Bone marrow (tissue), 2 donors: ENCODE measurements at places on chromosomes 2 and 18.

DNA sequence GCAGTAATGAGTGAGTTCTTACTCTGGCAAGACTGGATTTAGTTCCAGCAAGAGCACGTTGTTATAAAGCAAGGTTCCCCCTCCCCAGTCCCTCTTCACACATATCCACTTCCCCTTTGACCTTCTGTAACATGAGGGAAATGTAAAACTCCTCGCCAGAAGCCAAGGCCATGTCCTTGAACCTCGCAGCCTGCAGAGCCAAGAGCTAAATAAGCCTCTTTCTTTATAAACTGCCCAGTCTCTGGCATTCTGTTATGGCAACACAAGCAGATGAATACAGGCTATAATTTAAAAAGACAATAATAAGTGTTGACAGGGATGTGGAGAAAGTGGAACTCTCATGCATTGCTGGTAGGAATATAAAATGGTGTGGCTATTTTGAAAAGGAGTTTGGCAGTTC lies 60.3 kb downstream of the TLK1 start:
- DNase-seq, result no peak

DNA sequence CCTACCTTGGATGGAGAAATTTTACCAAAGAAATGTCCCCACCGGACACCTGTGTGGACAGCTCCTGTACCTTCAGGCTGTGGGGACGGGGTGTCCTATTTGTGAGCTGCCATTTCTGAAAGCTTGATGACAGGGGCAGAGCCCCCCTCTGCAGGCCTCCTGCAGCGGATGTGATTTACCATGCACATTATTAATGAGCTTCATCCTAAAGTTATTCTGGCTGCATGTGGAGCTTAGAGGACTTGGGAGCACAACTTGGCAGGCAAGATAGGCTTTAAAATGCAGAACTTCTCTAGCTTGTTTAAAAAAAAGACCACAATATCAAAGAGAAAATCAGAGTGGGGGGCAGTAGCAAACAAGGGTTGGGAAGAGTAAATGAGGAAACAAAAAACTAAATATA lies 350.0 kb upstream of the KLHL29 start:
- DNase-seq, result no peak

GRCh38 chr2:13616059-13616458 lies 899.3 kb downstream of the TRIB2 start:
- DNase-seq, result no peak

DNA sequence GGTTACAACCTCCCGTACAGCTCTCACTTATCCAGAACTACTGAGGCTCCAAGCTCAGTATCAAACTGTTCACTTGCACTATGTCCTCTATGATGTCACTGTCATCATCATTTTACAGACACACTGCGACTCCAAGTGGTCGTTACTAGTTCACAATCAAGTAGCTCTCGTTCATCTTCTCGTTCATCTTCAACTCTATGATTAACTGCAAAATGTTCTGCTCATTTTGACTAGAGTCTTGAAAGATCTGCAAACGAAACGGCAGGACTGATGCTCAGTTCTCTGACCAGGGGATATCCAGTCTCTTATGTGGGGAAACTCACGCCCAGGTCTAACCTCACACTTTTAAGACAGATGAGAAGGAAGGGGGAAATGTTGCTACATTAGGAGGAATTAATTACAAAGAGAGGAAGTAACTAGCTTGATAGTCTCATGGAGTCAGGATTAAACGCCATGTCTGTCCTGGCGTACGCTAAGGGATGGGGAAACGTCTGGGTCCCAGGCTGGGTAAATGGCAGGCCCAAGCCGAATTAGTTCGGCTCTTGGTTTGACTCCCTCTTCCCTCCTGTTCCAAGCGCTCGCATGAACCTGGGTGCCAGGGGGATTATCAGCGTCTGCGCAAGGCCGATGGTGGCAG lies 794 bp upstream of the CHCHD5 start:
- no peak for DNase-seq

DNA sequence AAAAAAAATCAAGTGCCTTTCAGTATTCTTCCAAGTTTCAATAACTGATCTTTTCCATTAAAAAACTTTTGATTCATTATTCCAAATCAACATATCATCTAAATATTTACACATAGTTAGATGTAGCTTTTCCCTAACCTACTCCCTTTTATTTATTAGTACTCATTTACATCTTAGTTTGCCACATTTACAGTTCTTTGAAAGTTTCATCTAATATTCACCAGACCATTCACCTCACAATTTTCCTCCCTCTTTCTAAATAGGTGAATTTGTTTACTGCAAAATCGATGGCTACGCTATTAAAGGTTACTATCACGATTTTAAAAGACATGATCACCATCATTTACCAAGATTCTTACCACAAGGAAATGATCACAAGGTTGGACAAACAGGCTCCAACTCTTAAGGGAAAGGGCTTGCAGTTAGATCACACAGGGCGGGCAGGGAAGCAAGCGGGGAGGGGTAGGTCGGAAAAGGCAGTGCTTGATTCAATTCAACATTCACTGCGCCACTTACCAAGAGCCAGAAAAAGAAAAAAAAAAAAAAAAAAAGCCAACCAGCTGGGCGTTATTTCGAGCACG lies 654 bp upstream of the MARCHF7 start:
- DNase-seq, result no peak

DNA sequence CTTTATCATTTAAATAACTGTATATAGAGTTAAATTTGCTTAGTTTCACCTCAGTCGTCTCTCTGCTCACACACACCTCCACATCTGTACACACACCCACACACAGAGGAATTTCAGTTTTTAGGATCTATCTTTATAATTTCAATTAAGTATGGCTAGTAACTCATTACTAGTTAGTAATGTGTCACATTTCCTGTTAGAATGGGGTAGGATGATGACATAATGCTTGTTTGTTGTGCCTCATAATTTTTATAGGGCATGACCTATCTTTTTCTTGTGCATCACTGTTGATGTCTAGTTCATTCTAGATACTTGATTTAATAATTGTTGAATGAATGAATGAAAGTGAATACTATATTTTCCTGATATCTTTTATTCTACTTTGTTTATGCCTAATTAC lies 108.6 kb downstream of the AGPS start:
- DNase-seq, result no peak

GRCh38 chr2:183868707-183869106 lies 729.6 kb upstream of the ZNF804A start:
- DNase-seq, result no peak

DNA sequence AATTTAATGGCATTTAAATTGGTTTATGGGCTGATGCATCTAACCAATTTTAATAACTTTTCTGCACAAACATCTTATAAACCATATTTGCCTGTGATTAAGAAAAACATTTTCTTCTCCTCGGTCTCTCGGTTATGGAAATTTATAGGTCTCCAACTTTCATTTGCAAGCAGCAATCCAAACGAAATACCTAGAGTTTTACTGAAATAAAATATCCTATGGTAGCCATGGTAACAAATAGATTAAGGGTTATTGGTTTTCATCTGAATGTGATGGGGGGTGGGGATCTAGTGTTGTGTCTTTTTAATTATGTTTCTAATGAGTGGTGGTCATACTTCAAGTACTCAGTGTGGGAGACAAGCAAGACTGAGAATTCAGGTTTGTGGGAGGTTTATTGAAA lies 2.9 kb downstream of the KLHL29 start:
- DNase-seq, result no peak

- DNase-seq, result no peak
Observed at GRCh38 chr2:197092431-197092830, 165.9 kb upstream of the PGAP1 start.
